Mesothelial cell of epicardium (in vitro differentiated cells): ENCODE measurements at places on chromosomes 5 and 9.

DNA sequence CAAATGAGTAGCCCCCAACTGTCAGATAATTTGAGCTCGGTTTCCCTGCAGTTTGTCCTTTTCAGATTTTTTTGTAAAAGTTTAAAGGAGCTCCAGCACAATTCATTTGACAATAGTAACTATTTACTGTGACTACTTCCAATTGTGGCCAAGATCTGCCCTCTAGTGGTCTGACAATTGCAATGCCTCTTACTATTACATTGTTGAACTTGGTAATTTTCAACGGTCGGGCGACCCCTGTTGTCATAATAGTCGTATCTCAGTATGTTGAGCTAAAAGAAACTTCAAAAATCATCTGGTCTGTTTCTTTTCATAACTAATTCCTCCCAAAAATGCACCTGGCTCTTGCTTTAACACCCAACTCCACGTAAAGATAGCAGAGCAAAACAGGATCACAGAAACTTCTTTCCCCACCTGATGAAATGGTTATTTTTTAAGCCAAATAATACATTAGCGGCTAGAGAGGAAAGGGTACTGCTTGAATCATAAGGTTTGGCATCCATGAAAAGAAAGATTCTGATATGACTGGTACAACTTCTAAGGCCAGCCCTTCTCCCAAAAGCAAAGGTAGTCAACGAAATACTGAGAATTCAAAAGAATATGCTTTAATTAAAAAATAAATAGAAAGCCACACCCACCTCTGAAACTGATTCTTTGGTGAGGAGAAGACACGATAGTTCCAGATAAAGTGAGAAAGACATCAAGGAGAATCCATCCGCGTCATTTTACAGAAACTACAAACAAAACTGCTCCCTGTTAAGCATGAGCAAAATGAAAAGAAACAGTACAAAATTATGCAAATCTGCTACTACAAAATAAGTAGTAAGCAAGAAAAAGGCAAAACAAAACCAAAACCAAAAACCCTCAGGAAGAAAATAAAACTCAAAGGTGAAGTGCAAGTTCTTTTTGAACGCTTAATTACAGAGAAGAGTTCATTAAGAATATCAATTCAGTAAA is 76.9 kb upstream of the HTR4 start:
- peaks cover 30% of the 10 kb centered on the region for H3K4me1 ChIP-seq
- H3K27ac ChIP-seq: no peak overlapping the region
- H3K36me3 ChIP-seq: no peaks in the 10 kb centered on the region
- H3K27me3 ChIP-seq: peaks cover 15% of the 10 kb centered on the region

GRCh38 chr5:153797484-153797883 is 241.2 kb downstream of the FAM114A2 start:
- H3K27ac ChIP-seq: no peak overlapping the region
- no peaks in the 10 kb centered on the region for H3K4me1 ChIP-seq
- DNase-seq: no peak

GRCh38 chr9:6655036-6655435 is 9.5 kb upstream of the GLDC start:
- H3K36me3 ChIP-seq: no peaks in the 10 kb centered on the region
- no peaks in the 10 kb centered on the region for H3K27me3 ChIP-seq
- H3K27ac ChIP-seq: no peak overlapping the region
- H3K4me1 ChIP-seq: no peaks in the 10 kb centered on the region
- no peak overlapping the region for H3K4me3 ChIP-seq

DNA sequence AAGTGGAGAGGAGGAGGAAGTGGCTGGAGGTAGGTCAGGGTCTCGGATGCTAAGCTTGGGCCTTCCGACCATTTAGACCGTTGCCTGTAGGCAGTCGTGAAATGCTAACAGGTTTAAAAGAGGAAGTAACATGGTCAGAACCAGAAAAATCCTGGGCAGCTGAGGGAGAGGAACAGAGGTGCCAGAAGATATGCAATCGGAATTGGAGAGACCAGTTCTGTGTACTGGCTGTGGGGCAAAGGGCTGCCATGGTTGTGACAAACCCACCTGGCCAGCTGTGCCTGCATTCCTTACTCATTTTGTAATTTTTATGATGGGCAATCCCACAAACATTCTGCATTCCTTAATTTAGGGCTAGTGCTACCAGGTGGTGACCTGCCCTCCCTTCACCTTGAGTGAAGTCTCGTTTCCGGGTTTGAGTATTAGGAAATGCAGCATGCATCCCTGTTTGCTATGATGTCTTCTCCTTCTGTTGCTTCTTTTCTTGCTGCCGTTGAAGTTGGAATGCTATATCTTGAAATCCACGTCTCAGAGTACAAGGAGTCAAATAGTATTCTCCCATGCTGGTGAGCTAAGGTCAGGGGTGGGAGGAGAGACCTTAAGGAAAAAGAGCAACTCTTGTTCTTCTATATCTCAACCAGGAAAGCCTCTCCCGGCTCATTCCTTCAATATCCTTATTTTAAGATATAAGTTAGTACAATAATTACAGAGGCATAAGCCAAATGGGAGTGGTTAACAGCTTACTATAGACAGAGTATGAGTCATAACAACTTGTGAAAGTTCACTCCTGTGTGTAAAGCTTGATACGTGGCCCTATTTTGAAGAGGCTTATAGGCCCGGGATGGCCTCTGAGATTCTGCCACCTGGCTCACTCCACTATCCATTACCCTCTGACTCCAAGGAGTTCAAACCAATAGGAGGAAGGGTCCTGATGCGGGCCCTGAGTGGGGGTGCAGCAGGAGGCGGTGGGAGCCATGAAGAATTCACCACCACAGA is 37.0 kb downstream of the B4GALT1 start:
- no peaks in the 10 kb centered on the region for H3K27me3 ChIP-seq
- peaks cover 28% of the 10 kb centered on the region for H3K36me3 ChIP-seq
- peaks cover 14% of the 10 kb centered on the region for H3K4me1 ChIP-seq
- H3K27ac ChIP-seq: peak overlapping the region; percentile 63
- H3K4me3 ChIP-seq: no peak overlapping the region

DNA sequence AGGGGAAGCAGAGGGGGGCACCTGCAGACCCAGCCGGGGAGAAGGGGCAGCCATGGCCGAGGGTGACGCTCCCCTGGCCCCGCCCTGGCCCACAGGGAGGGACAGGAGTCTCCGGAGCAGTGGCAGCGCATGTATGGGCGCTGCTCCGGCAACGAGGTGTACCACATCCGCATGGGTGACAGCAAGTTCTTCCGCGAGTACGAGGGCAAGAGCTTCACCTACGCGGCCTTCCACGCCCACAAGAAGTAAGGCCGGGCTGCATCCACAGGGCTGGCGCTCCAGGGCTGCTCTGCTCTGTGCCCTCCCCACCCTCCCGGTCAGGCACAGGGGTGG is 68.2 kb downstream of the KCNT1 start:
- no peak for DNase-seq
- no peak overlapping the region for H3K27ac ChIP-seq
- H3K36me3 ChIP-seq: no peaks in the 10 kb centered on the region
- H3K4me3 ChIP-seq: no peak overlapping the region
- H3K27me3 ChIP-seq: no peaks in the 10 kb centered on the region

GRCh38 chr9:19174127-19174912 is 47.0 kb upstream of the PLIN2 start:
- no peak for DNase-seq
- no peak overlapping the region for H3K4me3 ChIP-seq
- no peaks in the 10 kb centered on the region for H3K36me3 ChIP-seq
- H3K4me1 ChIP-seq: no peaks in the 10 kb centered on the region
- no peaks in the 10 kb centered on the region for H3K27me3 ChIP-seq
- no peak overlapping the region for H3K27ac ChIP-seq

- H3K27me3 ChIP-seq: no peaks in the 10 kb centered on the region
- H3K4me3 ChIP-seq: no peak overlapping the region
- peaks cover 3% of the 10 kb centered on the region for H3K4me1 ChIP-seq
- DNase-seq: no peak
- H3K36me3 ChIP-seq: no peaks in the 10 kb centered on the region
- no peak overlapping the region for H3K27ac ChIP-seq
Observed at GRCh38 chr5:119919279-119919678, 289.9 kb downstream of the FAM170A start.

- H3K4me1 ChIP-seq: peaks cover 2% of the 10 kb centered on the region
- DNase-seq: peak; percentile 76
- H3K36me3 ChIP-seq: no peaks in the 10 kb centered on the region
- no peak overlapping the region for H3K27ac ChIP-seq
- peaks cover 37% of the 10 kb centered on the region for H3K27me3 ChIP-seq
Observed at GRCh38 chr5:1167728-1168709, 33.4 kb upstream of the SLC6A19 start.

DNA sequence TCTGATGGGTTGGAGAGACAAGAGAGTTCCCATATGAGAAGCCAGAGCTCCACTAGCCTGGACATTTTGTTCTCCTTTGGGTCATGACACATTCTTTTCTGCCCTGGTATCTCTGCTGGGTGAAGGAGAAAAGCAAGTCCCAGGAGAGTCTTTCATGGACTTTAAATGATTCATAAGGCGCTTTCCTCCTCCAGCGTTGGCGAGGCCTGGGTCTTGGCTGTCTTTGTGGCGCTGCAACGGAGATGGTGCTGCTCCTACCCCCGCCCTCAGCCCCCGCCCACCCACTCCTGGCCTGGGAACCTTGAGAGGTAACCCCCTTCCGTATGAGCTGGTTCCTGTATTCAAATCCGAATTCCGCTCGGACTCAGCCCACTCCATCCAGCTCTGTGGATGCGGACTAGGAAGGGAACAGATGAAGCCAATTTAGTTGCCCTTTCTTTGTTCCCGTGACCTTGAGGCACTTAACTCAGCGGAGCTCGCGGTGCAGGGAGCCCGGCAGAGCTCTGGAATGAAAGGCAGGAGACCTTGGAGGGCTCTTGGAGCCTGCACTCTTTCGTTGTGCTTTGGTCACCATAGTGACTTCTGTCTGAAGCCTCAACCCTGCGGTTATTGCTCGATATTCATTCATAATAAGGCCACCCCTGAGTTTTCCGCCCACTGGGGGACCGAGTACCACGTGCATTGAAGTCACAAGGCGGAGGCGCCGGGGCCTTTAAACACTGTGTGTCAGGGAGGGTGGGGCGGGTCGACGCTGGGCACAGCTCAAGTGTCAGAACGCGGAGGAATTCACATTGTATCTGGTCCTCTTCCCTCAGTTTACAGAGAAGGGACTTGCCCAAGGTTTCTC is 14.0 kb upstream of the PWWP2A start:
- H3K27ac ChIP-seq: no peak overlapping the region
- H3K27me3 ChIP-seq: no peaks in the 10 kb centered on the region
- peak overlapping the region; percentile 10 for H3K4me3 ChIP-seq
- no peak for DNase-seq
- H3K36me3 ChIP-seq: no peaks in the 10 kb centered on the region

GRCh38 chr9:88605512-88606362 is 70.8 kb downstream of the NXNL2 start:
- H3K27me3 ChIP-seq: peaks cover 15% of the 10 kb centered on the region
- DNase-seq: no peak

DNA sequence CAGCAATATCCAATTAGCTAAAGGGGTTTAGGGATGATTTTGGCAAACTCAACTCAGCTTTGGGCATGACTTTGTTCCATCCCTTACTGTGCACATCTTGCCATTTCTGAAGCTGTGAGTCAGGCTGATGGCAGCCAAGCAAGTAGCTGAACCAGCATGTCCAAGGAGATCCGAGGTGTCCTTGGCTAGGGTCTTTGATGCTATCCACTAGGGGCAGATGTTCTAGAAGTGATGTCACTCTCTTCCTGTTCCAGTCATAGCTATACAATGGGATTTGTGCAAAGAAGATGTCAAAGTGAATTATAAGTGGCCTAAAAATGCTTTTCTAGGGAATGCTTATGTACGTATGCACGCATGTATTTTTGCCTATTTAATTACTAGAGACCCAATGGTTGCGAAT is 160.8 kb upstream of the PAPPA start:
- H3K27me3 ChIP-seq: no peaks in the 10 kb centered on the region

GRCh38 chr5:130032807-130033206 is 128.5 kb downstream of the CHSY3 start:
- peaks cover 4% of the 10 kb centered on the region for H3K27me3 ChIP-seq
- no peaks in the 10 kb centered on the region for H3K36me3 ChIP-seq
- DNase-seq: no peak
- H3K4me3 ChIP-seq: no peak overlapping the region
- no peak overlapping the region for H3K27ac ChIP-seq

DNA sequence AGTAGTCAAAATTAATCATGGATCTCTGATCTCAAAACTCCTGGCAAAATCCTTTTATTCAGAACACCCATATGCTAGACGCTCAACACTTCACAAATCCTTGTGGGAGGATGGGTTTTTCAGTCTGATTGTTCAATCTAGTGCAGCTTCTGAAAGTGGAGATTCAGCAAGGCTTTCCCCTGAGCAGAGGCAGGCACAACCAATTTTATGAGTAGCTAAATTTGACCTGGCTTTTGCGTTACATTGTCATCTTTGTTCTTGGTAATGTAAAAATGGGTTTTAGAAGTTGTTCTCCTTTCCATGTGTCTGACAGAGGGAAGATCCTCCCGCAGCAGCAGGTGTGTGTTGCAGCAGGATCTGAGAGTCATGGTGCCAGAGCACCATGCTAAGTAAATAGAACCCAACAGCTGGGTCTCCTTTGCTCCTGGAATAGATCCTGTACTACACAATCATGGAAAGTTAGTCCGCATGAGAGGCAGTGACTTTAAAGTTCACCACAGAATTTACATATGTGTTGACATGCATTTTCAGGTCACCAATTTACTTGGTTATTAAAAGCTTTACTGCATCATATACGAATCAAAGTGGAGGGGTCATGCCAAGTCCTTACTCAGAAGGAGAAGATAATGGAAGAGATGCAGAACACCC is 70.1 kb upstream of the MEF2C start:
- H3K4me3 ChIP-seq: no peak overlapping the region
- no peak for DNase-seq
- H3K27me3 ChIP-seq: peaks cover 9% of the 10 kb centered on the region
